Activated naive CD4-positive, alpha-beta T cell (primary cell): ENCODE measurements at places on chromosomes 12 and 14.

GRCh38 chr12:12099102-12099501 lies 28.4 kb downstream of the BCL2L14 start:
- no peak for DNase-seq

DNA sequence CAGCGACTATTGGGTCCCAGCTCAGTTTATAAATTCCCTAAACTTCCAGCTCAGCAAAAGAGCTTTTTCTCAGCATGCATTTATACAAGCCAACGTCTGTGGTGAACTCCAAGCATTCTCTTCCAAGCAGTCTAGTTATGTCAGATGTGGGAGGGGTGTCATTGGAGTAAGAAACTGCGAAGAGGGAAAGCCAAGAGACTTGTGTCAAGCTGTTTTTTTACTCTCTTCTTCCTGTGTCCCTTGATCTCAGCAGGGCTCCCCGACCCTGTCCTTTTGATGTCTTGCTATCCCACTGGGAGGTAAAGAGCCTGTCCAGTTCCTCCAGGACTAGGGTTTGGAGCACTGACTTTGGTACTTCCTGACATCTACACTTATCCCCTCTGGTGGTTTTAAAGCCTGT lies 69.0 kb downstream of the PPM1H start:
- no peak for DNase-seq

DNA sequence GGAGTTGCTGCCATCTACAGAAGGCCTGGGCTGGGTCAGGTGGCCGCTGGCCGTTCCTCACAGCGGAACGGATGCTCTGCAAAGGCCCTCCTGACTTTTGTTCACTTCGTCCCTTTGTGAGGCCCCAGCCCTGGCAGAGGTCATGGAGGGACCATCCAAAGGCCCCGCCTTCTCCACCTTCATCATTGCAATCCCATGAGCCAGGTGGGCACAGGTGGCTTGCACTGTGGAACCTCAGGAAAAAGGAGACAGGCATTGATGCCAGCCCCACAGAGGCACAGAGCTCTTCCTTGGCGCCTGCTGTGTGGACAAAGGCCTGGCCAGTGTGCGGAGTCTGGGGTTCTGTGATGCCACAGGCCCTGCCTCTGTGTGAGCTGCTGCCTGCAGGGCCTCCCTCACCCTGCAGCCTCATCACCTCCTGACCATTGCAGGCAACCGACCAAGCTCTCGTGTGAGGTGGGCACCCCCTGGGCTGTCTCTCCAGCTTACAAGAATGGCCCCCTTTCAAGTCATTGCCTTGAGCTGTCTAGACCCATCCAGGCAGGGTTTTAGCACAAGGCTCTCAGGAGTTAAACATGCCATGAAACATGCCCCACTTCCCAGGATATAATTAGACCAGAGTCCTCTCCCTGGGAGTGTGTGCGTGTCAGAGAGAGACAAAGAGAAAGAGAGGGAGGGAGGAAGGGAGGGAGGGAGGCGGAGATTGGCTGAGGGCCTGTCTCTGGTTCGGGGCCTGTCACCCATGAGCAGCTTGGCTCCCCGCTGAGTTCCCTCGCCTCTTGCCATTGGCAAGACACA lies 19.3 kb downstream of the NFKBIA start:
- no peak for DNase-seq

DNA sequence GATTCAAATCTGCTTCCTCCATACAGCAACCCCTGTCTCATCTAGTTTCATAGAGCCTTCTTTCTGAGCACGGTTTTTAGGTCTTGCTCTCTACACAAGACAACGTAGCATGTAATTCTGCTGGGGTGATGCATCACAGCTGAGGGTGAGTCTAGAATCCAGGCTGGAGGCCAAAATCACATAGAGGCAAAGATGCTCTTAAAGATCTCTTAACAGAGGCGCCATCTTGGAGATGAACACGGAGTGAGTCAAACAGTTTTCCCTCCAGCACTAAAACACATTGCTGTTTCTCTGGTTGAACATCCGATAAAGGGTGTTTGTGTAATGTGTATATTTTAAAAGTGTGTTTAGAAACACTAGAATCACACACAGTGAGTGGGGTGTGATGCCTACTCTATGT lies 78.9 kb downstream of the NOS1 start:
- DNase-seq = no peak

DNA sequence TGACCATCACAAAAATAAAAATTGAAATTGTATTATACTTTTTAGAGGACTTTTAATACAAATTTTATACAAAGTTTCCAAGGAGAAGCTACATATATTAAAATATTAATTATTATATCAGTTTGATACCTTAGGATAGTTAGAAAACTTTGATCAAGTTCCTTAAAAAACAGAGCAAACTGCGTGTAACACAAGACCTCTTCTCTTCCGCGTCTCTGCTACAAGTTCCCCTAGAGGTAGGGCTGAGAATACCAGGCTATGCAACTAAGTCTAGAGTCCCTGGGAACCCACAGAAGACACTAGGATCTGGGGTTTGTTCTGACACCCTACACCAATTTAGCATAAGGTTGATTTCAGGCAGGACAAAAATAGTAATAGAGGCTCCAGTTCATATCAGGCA lies 319.0 kb downstream of the FOXG1 start:
- no peak for DNase-seq
